ENCODE measurements at places on chromosomes 2 and 18. TPM values are rescaled to one million over a fixed set of nuclear protein-coding genes. Genes with fewer than 3 reads are reported as not detected.

GRCh38 chr2:232377841-232378734 lies 463 bp upstream of the ALPP start:
- no peak for DNase-seq
- no peak overlapping the region for H3K4me3 ChIP-seq
- H3K27ac ChIP-seq, result no peak overlapping the region
- H3K36me3 ChIP-seq, result no peaks in the 10 kb centered on the region
- no peaks in the 10 kb centered on the region for H3K4me1 ChIP-seq
- peaks cover 4% of the 10 kb centered on the region for H3K27me3 ChIP-seq

VWC2L gene
- total RNA-seq, result not detected

CTNNA2 gene
- not detected for total RNA-seq

GRCh38 chr2:187421519-187421918 lies 26.5 kb downstream of the CALCRL start:
- H3K4me3 ChIP-seq, result no peak overlapping the region
- no peaks in the 10 kb centered on the region for H3K36me3 ChIP-seq
- no peak for DNase-seq
- H3K4me1 ChIP-seq, result no peaks in the 10 kb centered on the region
- no peak overlapping the region for H3K27ac ChIP-seq
- no peaks in the 10 kb centered on the region for H3K27me3 ChIP-seq

LHCGR gene
- not detected for total RNA-seq

DNA sequence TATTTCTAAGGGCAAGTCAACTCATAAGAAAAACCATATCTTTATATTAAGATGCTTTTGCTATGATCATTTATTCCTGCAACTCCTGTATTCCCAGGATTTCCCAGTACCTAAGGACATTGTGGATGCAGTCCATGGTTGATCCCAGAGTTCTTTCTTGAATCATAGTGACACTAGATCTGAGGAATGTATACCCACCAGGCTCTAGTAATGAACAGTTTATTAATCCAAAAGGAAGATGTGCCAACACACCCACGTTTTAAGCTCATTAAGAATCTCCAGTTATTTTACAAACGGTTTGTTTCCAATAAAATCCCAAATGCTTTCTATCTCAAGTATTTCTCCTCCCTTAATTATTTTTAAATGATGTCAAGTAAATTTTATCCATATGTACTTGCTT lies 210.8 kb upstream of the ZEB2 start:
- H3K36me3 ChIP-seq, result no peaks in the 10 kb centered on the region
- peaks cover 6% of the 10 kb centered on the region for H3K27me3 ChIP-seq
- H3K4me3 ChIP-seq, result no peak overlapping the region
- H3K27ac ChIP-seq, result no peak overlapping the region
- no peaks in the 10 kb centered on the region for H3K4me1 ChIP-seq

MYO5B gene
- total RNA-seq, result not detected

DNA sequence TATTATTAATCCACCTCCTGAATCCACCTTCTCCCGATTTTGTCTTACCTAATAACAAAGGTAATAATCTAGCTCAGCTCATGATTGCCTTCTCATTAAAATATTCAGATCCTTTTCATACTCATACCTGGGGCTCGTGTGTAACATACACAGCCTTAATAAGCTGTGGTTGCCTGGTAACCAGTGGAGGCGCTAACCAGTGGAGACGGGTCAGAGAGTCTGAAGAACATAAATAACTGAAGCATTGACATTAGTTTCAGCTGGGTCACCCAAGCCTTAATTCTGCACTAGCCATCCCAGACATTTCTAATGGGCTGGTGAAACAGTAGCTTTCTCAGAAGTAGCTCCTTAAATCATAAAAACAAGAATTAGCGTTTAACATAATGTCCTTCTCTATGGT lies 14.8 kb upstream of the DTNA start:
- no peaks in the 10 kb centered on the region for H3K27me3 ChIP-seq
- DNase-seq, result no peak
- H3K4me3 ChIP-seq, result no peak overlapping the region
- no peaks in the 10 kb centered on the region for H3K36me3 ChIP-seq
- H3K4me1 ChIP-seq, result no peaks in the 10 kb centered on the region

All from activated CD4-positive, alpha-beta memory T cell treated with anti-CD3 and anti-CD28 coated beads, Interleukin-2, amount 10 ng/mL, durations not matched to agents 7 days and 5 days (primary cell).